Left ventricle myocardium superior (tissue), 1 donor: ENCODE measurements at places on chromosomes 7 and 10.

DNA sequence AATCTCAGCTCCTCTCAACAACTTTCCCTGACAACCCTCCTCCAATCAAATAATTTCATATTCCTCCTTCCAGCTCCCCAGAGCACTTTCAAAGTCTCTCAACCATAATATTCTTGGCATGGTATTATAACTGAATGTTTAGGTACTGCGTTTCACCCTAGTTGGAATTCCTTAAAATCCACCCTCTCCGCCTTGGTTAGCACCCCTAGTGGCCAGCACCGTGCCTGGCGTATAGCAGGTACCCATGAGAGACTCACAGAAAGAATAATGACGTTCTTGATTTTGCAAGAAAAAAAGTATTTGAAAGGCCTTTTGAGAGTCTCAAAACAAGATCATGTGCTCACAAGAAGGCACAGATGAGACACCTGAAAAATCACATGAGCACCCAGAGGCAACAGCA is 50.9 kb downstream of the GLI3 start:
- DNase-seq = no peak

DNA sequence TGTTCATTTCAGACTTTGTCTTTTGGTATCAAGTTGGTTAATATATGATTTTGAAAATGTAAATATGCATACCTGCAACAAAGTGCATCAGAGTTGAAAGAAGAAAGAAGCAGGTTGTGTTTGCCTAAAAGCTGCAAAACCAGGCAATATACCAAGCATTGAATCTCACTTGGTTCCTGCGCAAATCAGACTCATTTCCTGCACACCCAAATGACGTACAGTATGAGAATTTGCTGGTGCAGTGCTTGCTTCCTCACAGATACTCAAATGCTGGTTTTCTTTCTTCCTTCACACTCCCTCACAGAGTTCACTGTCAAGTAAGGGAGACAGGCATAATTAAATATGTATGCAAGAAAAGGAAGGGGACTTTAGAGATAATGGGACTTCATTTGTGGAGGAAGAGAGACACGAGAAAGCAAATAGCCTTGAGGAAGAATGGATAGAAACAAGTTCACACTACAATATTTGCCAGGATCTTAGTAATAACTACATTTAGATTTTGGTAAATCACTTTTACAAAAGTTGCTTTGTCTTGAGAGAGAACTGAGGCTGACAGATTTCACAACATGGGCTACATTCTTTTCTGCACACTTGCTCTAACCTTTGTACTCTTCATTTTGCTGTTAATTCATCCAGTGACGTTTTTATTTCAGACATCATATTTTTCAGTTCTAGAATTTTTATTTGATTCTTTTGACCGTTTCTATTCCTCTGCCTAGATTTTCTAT is 56.9 kb upstream of the AOAH start:
- DNase-seq = no peak

DNA sequence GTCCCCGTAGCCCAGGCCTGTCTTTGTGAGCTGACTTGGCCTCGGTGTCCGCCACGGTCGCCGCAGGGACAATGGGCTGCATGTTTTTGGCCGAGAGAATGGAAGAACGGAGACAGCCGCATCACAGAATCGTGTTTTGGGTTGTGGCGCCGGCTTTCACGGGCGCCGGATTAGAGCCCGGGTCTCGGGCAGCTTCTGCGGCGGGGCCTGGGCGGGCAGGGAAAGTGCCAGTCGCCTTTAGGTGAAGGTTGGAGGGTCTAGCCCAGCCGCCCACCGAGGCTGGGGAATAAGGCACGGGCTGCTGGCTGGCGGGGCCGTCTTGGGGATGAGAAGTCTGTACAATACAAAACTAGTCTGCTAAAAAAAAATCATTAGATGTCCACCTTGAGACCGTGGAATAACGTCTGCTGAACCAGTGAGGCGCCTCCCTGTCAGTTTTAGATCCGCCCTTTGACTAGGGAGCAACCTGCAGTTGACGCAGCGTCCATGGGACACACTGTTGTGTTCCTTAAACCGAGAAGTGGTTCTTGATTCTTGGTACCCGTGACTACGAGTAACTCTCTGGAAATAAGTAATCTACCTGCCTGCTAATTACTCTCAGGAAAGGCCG is 577 bp downstream of the DNAJB9 start:
- peak; percentile 39 for DNase-seq

DNA sequence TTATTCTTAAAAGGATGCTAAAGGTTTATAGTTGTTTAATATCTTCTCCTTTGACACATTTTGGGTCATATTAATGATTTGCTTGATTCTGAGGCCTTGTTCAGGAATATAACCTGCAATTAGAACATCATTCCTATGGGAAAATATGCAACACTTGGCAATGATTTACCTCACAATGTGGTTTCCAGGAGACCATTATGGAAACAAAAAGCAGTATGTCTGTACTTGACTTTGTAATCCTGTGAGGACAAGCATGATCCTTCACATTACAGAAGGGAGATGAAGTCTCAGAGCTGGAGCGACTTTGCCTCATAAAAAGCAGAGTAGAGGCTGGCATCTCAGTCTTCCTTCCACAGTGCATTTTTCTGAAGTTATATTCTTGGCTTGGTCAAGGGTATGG is 57.0 kb upstream of the CDCA7L start:
- no peak for DNase-seq

DNA sequence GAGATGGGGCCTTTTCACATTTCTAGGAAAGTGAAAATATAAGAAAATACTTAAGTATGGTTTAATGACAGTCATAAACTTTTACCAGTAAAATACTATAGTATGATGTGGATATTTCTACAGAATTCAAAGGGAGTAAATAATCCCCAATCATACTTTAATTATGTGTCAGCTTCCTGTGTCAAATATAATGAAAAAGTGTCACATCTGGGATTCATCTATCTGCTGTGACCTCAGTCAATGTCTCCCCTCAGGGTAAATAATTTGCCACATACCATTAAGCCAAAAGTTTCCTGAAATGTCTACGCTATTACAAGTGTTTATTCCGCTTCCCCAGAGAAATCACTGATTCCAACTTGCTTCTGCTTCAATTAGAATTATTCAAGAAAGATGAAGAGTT is 110.5 kb downstream of the ITGA8 start:
- DNase-seq = no peak

- DNase-seq = no peak
Measured at GRCh38 chr10:21523557-21524008, 1.9 kb downstream of the SKIDA1 start.

DNA sequence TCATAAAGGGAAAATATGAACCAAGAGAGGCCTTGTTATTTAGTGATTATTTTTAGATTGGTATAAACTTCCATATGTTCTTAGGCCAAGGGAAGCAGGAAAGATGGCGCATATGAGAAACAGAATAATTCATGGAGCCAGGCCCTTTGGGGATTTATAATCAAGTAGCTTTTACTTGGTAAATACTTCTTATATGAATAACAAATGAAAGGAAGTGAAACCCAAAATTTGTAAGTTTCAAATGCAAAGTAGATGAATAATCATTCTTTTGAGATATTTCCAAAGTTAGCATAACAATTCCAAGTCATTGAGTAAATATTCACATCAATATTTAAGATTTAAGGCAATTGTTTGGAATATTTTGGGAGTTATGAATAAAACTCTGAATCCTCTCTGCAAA is 13.9 kb upstream of the OPTN start:
- DNase-seq = no peak

GRCh38 chr7:94109556-94109955 is 105.4 kb upstream of the BET1 start:
- DNase-seq = no peak

- no peak for DNase-seq
Measured at GRCh38 chr7:139329119-139329518, 12.0 kb upstream of the FMC1 start.

GRCh38 chr10:97215619-97216260 is 30.0 kb upstream of the SLIT1 start:
- DNase-seq = no peak

- DNase-seq = no peak
Measured at GRCh38 chr10:110843796-110844616, 27.7 kb upstream of the PDCD4 start.

GRCh38 chr10:84424731-84425167 is 96.4 kb downstream of the CCSER2 start:
- peak; percentile 84 for DNase-seq

GRCh38 chr7:80821771-80822319 is 97.0 kb downstream of the SEMA3C start:
- no peak for DNase-seq

DNA sequence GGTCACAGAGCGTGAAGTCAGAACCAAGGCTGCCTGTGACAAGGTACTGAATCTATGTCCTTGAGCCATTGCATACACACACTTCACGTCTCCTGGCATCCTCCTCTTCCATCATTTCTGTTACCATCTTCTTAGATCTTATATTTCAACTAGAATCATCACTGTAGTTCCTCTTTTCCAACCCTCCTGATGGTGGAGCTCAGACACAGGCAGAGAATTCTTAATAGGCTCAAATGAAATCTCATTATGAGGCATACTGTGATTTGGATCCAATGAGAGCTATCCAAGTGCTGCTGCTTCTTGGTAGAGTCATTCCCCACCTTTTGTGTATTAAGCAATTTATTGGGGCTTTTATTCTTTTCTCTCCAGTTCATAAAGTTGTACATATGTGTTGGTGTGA is 113.2 kb downstream of the CALCR start:
- DNase-seq = no peak

GRCh38 chr7:26657686-26658388 is 206.6 kb downstream of the SKAP2 start:
- DNase-seq = no peak

DNA sequence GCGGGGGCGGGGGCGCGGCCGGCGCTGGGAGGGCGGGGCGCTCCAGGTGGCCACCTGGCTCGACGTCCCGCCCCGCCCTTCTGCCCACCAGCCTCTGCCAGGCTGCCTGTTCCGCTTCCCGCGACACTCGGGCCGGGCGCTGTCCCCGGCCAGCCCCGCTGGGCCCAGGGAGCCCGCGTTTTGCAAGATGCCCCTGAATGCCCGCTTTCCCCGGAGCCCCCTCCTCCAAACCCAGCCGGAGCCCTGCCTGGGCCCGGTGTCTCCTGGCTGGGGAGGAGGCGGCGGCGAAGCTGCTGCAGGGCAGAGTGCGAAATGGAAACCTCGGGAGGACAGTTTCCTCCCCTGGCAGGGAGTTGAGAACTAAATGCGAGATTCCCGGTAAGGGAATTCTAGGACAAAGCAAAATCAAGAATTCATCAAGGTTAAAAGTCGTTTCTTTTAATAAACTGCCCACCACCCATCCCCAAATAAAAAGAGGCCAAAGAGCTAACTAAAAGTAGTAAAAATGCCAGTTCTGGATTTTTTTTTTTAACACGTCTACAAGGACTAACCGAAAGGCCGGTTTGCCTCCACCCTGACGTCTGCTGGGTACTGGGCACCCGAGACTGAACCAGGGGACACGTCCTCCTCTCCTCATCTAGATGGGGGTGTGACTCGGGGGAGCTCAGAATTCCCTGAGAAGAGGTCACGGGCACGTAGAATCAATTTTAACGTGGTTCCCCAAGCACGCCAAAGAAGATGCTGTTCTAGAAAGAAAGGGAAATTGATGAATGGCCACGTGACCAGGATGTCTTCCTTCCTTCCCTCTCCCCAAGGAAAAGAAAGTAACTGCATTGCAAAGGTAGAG is 200.4 kb upstream of the NFE2L3 start:
- DNase-seq = no peak

DNA sequence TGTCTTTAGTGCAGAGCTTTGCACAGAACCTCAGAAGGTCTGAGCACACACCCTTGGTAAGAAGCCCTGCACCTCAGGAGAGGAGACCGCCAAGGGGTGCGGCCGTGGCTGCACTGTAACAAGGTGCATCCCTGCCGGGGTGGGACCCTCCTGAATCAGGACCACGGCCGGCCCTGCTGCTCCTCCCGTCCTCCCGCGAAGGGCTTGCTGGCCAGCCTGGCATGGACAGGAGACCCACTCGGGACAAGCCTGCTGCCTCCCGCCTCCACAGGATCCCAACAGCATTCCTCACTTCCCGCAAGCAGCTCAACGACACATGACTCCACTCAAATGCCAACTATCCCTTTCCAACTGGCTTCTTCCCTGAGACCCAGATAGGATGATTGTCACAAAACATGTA is 12.8 kb downstream of the WDR86 start:
- DNase-seq = no peak

DNA sequence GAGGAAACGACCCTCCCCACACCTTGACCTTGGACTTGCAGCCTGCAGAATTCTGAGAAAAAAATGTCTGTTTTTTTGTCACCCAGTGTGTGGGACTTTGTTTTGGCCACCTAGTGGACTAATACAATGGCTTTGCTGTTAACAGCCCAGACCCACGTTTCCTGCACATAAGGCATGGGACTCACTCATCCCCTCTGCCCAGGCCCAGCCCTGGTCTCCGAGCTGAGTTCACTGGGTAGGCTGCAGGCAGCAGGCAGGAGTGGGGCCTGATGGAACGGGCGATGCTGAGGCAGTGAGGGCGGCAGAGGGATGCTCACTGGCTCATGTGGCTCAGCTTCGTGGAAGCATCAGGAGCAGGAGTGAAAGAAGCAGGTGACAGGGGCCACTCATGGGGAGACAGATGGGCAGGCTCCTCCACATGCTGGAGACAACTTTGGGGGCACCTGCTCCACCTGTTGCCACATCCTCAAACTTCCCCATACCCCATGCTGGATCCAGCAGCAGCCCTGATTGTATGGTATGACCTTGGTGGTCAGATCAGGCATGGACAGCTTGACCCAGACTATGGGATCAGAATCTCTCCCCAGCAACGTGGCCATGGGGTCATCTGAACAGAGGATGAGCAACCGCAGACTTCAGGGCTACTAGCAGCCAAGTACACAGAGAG is 65.8 kb upstream of the ANTXRL start:
- DNase-seq = no peak

- no peak for DNase-seq
Measured at GRCh38 chr10:70592746-70593512, 9.6 kb downstream of the PRF1 start.

GRCh38 chr7:3119963-3120362 is 76.3 kb upstream of the CARD11 start:
- no peak for DNase-seq

GRCh38 chr7:73650524-73650923 is 17.1 kb upstream of the VPS37D start:
- DNase-seq = no peak

DNA sequence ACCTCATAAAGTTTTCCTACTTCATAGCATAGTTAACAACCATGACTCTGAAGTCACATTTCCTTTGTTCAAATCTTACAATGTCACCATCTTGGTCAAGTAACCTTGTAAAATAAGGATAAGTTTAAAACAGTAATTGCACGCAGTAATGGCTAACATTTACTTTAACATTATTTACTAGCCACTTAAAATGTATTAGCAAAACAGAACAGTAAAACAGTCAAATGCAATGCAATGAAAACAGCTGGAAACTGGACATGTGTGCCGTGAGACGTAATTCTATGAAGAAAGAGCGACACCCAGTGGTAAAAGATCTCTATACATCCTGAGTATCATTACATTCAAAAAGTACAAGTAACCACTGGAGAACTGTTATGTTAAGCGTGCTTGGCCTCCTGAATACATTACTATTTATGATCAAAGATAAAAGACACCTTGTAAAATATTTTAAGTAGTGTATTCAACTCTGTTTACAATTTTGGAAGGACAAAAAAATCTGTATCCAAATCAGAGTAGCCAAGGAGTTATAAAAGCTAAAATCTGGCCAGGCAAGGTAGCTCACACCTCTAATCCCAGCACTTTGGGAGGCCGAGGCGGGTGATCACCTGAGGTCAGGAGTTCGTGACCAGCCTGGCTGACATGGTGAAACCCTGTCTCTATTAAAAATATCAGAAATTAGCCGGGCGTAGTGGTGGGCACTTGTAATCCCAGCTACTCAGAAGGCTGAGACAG is 27.2 kb downstream of the ATE1 start:
- DNase-seq = no peak
